ENCODE measurements at places on chromosomes 16 and 17.

- no peak for DNase-seq
Measured at GRCh38 chr16:28932339-28933141, 769 bp downstream of the CD19 start.

- DNase-seq: no peak
Measured at GRCh38 chr16:86100205-86101136, 201.5 kb downstream of the IRF8 start.

DNA sequence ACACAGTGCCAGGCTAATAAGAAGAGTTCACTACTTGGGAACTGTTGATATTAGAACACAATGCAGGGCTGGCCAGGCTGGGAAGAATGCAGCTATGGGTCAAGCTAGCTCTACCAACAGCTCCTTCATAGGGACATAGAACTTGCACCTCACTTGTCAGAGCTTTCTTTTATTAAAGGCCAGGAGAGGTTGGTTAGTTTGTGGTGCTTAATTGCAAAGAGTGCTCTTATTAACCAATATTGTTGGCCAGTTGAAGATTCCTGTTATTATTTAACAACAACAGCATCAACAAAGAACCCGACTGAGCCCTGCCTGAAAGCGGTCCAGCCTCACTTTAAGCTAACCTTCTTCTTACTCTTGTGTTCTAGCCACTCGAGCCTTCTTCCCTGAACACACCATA lies 43.4 kb upstream of the ANKFN1 start:
- DNase-seq: no peak

GRCh38 chr16:379183-379960 lies 2.4 kb downstream of the PGAP6 start:
- DNase-seq: no peak

GRCh38 chr17:44074231-44074910 lies 3.8 kb downstream of the G6PC3 start:
- no peak for DNase-seq

GRCh38 chr17:32672711-32673110 lies 185.9 kb downstream of the CDK5R1 start:
- no peak for DNase-seq

- DNase-seq: no peak
Measured at GRCh38 chr16:78906135-78906534, 694.4 kb downstream of the MAF start.

- no peak for DNase-seq
Measured at GRCh38 chr16:31704138-31704537, 169.5 kb upstream of the ZNF267 start.

GRCh38 chr16:81901484-81901883 lies 109.8 kb downstream of the SDR42E1 start:
- DNase-seq: no peak

All from substantia nigra (tissue), 51 donors.